Renal cortical epithelial cell (primary cell): ENCODE measurements at places on chromosomes 2 and 18. TPM values are rescaled to one million over a fixed set of nuclear protein-coding genes. Genes with fewer than 3 reads are reported as not detected.

Gene GAL3ST2
- 0.17 and 0.70 TPM in 2 replicates for total RNA-seq

Gene RASGRP3
- 2.4 and 8.9 TPM in 2 replicates for total RNA-seq

Gene NABP1
- 123 and 179 TPM in 2 replicates for total RNA-seq

Gene SERPINB3
- 0.40 and 1.9 TPM in 2 replicates for total RNA-seq

Gene DAW1
- total RNA-seq = 1.5 and 14.1 TPM in 2 replicates

Gene ZNF236
- total RNA-seq = 6.1 and 14.5 TPM in 2 replicates

DNA sequence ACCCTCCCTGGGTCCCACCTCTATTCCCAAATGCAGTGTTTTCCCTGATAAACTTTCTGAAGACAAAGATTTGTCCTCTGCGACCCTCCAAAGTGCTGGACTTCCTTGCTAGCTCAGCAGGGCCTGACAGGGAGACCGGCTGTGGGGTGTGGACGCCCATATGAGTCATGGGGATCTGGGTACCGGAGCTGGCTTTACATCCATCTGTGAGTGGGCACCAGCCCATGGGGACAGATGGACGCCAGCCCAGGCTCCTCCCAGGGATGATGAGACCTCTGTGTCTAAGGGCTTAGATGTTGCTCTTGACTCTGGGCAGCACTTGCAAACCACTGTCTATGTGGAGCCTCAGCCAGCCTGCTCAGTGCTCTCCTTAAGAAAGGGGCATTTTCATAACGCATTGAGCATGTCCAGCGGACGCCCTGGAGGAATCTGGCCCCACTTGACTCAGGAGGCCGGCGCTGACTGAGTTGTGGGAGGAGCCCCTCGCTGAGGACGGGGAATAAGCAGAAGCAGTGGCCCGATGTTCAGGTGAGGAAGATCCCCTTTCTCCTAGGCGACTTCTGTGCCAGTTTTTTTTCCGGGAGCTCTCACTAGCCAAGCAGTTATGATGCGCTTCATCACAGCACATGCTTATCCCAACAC is 229.4 kb upstream of the MYT1L start:
- no peak for DNase-seq

DNA sequence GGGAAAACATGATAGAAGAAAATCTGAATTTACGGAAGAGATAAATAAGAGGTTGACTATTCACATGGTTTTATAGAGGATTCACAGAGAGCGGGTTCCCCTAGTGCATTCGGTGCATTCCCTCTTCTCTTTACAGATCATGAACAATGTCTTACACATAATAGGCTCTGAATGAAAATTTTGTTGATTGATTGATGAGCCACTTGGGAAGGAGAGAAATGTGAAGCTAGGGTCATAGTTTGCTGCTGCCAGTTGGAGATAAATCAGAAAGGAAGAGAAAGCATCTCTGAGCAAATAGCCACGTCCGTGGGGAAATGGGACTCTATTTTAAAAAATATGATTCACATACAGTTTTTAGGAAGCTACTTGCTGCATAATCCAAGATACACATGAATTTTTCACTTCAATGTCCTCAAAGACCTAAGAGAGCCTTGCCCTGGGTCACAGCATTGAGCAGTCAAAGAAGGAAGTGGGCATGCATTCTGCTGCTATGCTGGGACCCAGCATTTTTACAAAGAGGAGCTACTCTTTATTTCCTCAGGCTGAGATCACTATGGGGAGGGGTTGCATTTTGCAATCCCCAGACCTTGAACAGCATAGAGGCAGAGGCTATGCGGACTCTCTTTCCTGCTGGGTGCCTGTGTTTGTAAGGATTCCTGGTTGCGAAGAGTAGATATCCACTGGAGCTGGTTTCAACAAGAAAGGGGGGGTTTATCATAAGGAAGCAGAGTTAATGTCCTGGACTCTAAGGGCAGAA is 395.3 kb downstream of the TSN start:
- no peak for DNase-seq

- no peak for DNase-seq
Observed at GRCh38 chr2:105674401-105674800, 70.3 kb upstream of the NCK2 start.

- peak; percentile 66 for DNase-seq
Observed at GRCh38 chr2:158359846-158360245, 96.7 kb downstream of the CCDC148 start.

DNA sequence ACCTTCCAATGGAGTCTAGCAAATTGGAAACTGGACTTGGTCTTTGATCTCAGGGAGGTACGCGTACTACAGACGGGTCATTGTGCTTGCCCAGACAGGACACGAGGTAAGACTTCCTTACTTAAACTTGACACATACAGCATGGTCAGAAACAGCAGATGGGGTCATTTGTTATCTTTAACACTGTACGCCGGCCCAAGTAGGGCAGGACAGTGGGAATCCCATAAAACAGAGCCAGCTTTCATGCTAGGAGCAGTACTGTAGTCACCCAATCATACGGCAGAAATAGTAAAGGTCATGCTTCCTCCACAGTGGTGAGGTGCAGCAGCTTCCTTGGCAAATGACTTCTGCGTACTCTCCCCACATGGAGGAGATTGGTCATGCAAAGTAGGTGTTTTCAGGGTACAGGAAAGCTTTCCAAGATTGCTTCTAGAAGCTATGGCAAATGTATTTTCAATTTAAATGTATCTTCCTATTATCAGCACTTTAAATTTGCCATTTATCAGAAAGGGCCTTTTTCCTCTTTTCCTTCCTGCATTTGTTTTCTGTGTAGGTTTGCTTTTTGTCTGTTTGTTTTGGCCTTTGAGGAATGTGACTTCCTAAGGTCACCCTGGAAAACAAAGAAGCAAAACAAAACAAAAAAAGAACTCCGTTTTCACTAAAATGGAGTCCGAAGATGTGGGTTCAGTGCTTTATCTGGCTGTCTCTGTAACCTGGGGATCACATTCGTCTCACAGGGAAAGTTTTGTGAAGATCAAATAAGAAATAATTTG is 74.0 kb upstream of the DSG1 start:
- DNase-seq = no peak

DNA sequence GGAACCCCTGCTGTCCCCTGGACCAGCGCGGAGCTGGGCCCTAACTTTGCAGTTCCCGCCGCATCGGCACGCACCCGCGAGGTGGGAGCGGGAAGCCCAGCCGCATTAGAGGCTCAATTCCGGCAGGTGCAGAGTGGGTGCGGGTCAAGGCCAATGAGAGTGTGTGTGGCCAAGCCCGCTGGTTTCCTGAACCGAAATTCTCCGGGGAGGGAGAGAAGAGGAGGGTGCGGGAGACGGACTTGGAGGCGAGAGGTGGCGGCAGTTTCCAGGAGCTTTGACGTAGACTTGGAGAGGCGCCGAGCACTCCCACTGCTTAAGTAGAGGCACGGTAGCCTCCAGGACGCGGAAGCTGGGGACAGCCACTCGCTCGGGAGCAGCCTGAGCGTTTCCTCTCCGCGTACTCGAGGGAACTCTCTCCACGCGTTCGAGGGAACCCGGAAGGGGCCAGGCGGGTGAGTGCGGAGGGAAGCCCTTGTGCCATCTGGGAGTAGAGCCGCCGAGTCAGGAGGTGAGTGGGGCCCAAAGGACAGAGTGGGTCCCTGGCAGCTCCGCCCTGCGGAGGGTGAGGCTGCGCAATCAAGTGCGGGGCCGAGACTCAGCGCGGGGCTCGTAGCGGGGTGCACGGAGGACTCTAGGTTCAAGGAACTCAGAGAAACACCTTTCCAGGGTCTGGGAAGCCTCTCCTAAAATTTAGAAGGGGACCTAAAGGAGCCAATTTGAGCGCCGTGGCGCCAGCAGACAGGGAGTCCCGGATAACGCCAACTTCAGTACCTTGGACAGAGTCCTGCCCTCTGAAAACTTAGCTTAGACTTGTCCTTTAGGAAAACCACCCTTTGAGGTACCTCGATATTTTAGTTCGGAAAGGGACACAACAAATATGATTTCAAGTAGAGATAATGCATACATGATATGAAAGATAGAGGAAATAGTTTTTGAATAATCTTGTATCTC is at the start of gene FAM237A:
FAM237A (plus strand) TSS at position 413 of the 951 bp plus-strand sequence. CDS start 1,750 bp downstream, outside the sequence.
- DNase-seq = peak; percentile 39

DNA sequence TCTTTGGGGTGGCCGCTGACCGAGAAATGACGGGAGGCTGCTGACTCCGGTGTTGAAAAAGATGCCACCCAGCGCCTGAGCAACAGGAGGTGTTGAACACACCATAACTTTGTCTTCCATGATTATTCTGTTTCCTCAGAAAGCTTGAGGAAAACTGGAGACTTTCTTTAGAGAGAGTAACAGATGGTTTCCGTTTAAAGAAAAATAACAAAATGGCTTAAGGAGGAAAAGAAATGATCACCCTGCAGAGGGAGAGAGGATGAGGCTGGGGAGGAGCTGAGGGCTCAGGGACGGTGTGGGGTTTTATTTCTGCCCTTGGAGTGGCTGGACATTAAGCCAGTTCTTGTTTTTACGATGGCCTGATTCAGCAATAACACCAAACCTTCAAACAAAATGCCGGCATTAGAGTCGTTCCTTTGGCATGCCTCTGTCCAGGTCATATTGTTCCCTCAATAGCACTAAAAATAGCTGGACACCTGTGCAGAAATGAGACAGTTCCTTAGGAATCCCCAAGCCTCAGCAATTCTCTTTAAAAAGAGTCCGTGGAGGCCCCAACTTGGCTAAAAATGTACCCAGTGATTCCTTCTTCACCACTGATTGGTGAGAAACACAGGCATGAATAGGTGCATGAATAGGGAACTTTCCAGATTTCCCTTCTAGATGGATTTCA is 182.4 kb downstream of the ALPK2 start:
- DNase-seq = no peak

DNA sequence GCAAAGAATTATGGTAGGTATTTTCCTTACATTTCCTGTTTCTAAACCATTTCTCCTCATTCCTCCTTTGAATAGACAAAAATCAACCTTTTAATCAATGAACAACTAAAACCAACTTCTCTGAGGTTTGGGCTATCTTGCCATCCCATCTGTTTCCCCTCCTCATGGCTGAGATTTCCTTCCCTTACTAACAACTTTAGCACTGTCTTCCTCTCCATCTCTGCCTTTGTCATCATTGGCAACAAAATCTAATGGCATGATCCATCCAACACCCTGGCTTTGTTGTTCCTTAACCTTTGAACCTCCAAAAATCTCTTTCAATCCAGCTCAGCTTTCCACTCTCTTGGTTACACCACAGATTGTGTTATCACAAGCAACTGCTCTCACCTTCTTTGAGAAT is 95.3 kb upstream of the FAM136A start:
- DNase-seq = no peak

GRCh38 chr2:181771356-181771755 is 91.0 kb upstream of the NEUROD1 start:
- DNase-seq = no peak

DNA sequence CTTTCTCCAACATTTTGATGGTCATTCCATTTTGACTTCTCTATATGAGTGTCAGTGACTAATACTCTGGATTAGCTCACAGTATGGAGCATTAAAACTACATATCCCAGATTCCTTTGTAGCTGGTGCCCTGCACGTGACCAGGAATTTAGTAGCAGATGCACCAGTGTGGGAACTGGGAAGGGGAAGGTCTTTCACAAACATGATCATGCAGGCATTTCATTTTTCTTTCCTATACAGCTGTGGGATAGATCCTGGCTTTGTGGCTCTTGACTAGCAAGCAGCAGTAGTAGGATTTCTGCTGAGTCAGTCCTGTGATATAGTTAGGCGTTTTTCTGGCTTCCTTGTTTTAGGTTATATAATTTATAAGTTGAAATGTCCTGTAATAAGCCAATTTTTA is 971.0 kb upstream of the CDH2 start:
- DNase-seq = peak; percentile 28

DNA sequence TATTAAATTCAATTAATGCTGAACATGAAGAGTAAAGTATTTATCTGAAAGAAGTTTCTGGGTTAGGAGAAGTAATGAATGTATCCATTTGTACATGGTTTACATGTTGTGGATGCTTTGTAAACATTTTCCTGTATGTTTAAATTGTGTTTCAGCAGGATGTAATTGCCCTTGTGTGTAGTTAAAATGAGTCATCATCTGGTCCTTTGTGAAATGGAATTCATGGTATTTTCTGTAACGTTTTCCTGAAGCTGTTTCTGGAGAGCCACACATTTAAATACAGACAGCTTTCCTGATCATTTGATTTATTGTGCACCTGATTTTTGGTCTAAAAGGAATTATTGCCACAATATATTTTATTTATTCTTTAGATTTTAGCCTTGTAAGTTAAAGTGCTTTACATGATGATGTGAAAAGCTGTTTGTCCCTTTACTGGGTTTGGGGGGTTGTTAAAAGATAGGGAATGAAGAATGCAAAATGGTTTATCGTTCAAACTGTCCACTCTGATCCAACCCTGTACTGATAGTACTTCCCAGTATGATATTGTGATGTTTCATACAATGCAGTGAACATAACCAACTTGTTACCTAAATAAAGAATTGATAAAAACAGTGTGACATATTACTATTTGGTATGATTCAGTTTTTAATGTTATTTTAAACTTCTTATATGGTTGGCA is 41.7 kb upstream of the SLC3A1 start:
- peak; percentile 92 for DNase-seq

GRCh38 chr2:207283356-207283755 is 117.6 kb upstream of the KLF7 start:
- no peak for DNase-seq

DNA sequence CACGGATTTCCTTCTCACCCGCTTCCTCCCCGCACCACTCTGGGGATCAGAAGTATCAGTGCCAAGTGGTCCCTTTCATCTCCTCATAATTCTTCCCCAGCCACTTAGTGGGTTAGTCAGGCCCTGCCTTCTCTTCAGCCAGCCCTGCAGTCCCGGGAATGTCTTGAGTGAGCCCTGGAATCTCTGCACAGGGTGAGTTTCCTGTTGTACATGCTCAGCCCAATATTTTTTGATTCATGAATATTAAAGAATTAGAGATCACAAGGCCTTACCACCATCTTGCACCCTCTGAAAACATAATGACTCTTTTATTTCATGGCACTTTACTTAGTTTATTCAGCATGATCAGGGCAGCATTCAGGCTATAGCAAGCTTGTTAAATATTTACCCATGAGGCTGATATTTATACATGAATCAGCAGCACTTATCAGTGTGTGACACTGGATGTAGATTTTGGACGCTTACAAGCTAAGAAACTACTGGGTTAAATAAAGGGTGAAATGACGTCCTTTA is 159.4 kb upstream of the FOSL2 start:
- DNase-seq = peak; percentile 89
